ENCODE measurements at places on chromosomes 5 and 9.

- DNase-seq: no peak
Measured at GRCh38 chr9:124291801-124292396, 34.1 kb downstream of the NEK6 start.

DNA sequence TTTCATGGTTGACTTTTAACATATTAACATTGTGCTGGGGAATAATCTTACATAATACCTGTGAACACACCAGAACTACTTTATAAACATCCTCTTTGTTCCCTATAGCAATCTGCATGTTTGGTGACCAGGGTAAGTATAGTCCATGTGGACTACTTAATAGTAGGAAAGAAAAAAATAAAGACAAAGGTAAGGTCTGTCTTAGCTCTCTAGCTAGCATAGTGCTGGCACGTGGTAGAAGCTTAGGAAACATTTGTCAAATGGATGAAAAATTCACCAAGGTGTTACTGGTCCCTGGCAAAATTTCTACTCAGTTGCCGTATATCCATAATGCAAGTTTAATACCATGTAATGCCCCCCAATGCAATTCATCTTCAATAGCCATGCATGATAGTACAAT is 78.6 kb upstream of the ABCA1 start:
- DNase-seq: no peak

DNA sequence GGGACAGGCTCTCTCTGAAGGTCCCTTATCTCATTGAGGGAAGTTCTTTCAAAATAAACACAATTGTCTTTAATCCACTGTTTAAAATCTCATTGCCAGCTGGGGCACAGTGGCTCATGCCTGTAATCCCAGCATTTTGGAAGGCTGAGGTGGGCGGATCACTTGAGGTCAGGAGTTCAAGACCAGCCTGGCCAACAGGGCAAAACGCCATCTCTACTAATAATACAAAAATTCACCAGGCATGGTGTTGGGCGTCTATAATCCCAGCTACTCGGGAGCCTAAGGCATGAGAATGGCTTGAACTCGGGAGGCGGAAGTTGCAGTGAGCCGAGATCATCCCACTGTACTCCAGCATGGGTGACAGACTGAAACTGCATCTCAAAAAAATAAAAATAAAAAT is 8.3 kb upstream of the NDFIP1 start:
- DNase-seq: no peak

DNA sequence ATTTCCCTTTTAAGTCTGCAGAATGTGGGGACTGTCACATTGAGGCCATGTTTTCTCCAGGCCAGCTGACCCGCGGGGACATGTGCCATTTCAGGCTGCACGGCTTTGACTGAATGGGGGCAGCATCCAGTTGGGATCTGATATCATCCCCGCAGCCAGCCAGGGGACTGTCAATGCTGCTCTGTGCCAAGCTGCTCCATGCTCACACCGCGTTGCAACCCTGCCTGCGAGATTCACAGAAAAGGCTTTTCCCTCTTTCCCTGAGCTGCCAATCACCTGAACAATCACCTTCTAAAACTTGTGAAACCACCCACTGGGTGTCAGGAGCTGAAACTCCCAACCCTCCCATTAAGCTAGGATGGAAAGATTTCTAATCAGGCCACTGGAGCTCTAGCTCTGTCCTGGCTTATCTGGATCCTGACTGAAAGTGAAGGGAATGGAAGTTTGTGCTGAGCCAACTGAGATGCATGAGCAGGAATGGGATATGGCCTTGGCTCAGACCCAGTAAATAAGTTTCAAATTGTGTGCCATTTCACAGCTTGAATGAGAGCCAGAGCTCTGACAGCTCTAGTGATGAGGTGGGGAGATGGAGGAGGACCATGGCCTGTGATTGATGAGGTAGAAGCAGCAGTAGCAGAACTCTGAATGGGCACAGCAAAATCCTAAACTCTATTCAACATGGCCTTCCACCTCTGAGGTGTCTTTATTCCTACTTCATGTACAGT is 34.5 kb upstream of the ZNF366 start:
- no peak for DNase-seq

DNA sequence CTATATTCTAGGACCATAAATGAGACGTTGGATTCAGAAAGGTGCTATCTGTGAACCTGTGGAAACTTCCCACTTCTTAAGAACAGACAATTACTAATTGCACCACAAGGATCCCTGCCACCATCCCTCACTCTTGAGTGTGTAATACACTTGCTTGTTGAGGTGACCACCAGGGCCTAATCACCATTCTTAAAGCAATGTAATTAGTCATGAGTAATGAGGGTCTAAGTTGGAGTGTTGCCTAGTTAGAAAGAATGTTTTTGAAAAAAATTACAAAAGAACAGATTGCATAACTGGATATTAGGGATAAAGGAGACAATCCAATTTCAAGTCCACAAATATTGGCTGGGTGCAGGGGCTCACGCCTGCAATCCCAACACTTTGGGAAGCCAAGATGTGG is 56.9 kb upstream of the TRIO start:
- DNase-seq: no peak

DNA sequence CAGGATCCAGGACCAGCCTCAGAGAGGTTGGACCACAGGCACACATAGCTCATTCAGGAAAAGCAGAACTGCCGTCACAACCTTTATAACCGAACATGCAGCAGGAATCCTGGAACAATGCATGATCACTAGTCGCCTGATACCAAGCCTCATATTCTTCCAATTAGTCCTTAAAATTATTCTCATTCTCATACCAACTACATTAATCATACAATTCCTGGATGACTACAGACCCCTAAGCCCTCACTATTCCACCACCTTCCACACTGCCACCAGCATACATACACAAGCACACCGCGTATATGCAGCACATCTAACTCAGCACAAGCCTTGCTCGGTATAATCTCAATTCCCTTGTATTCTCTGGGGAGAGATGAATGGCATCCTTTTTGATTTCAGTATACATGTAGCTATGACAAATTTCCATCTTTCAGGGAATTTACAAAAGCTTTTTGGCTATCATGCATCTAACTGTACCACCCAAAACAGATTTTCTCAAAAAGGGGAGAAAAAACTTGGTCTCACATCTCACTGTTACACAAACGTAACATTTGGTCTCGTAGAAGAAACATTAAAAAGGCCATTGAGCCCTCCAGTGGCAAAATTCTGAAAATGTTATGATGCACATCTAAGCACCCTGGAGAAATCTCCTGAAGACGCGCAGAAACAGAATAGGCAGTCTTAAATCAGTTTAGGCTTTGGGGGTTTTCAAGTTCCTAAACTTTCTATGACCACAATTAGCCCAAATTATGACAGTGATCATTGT is 46.2 kb downstream of the MCTP1 start:
- peak; percentile 38 for DNase-seq

GRCh38 chr5:11482011-11482410 is 422.2 kb downstream of the CTNND2 start:
- no peak for DNase-seq

DNA sequence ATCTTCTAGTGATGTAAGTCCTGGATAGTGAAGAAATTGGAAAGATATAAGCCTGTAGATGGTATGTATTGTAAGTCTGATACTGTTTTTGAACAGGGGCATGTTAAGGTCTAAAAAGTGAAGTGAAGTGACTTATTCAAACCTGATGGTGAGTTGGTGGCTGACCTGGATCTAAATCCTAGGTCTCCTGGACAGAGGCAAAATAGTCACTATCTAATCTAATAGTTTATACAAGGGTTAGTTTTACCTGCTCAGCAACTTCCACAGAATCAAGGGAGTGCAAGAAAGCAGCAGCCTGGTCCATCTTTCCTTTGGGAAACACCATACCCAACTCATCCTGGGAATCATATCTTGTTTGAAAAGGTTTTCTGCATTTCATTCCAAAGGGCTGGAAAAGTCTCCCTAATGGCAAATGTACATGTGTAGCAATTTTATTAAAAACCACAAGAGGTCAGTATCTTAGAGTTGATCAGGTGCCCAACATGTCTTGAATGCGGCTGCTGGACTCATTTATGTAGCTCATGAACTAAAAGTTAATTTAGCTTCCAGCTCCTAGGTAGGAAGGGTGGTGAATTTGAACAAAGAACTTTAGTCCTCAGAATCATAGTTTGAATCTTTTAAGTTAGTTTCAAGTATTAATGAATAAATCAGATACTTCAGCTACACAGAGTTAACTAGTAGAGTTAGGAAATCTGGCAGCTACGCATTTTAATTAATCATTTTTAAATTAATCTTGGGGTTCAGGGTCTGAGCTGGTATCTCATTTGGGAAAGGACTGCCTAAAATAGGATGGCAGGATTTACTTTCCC is 26.0 kb downstream of the SKP2 start:
- DNase-seq: peak; percentile 24

DNA sequence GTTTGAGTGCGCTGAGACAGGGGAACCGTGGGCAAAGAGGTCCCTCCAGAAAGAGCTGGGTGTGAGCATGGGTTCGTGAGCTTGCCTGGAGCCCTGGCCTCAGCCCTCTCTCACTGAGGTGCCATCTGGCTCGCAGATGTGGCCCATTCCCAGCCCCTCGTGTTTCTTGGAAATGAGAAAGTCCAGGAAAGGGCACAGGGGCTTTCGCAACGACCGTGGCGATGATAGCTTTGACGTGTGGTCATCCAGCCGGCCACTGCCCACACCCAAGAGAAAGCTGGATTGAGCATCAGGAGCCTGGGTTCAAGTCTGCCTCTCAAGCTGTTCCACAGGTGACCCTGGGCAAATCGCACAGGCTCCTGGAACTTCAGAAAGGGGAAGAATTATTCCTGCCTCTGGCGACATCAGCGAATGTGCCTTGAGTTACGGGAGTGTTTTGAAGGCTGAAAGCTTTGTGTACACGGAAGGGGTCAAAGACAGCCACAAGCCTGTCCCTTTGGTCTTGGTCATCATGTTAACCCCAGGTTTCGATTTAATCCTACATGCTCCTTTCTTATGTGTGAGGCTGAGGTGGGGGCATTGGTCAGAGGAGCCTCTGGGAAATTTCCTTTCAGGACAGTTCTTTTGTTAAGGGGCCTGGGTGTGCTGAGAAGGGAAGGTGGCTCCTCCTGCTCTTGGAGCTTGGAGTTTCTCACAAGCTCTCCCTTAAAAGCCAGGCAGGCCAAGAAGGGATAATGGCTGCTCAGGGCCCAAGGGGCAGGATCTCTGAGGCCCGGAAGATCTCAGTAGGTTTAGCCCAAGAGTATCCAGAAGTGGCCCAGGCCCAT is 41.7 kb upstream of the IL17B start:
- DNase-seq: no peak

DNA sequence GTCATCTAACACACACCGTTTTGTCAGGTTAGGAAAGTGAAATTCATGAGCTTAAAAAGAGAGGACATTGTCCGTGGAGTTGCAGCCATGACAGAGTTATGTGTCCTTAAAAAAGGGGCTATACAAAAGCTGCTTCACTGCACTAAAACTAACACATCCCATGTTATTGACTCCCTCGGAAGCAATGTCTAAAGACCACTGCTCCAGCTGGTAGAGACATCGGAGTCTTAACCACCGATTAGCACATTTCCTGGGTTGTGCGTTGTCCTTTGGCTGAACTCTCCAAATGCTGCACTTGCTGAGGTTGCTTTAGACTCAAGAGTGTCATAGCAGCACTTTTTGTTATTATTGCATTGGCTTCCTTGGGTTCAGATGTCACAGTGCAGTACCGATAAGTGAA is 128.3 kb upstream of the C9orf72 start:
- peak; percentile 90 for DNase-seq

- DNase-seq: no peak
Measured at GRCh38 chr5:135386096-135386495, 12.9 kb downstream of the MACROH2A1 start.

GRCh38 chr5:169064093-169064492 is 236.8 kb downstream of the SLIT3 start:
- DNase-seq: peak; percentile 13

DNA sequence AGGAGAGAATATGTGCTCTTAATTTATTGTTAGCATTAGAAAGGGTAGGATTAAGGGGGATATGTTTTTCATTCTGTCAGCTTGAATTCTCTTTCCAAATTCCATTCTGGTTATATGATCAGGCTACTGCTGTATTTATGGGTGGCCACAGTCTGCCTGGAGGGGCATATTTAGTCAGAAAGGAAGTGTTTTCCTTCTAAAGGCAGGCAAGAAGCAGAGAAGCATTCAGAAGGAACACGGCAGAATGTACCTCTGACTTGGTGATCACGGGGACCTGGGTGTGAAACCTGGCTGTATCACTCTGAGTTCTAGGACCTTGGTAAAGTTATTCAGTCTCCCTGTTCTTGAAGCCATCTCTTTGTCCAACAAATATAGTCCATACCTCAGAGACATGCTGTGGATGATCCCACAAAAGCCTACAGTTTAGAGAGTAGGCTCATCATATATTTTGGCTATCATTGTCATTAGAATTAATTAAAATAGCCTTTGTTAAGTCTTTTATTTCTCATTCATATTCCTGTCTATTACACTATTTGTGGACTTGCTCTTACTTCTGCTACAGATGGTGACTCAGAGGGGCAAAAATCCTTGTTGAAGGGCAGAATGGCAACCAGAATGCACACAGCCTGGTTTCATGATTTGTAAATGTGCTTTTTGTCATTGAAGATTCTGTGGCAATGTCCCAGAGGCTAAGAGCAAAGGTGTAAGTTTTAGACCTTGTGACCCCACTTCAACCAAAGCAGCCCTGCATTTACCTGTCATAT is 2.7 kb downstream of the TNC start:
- no peak for DNase-seq

DNA sequence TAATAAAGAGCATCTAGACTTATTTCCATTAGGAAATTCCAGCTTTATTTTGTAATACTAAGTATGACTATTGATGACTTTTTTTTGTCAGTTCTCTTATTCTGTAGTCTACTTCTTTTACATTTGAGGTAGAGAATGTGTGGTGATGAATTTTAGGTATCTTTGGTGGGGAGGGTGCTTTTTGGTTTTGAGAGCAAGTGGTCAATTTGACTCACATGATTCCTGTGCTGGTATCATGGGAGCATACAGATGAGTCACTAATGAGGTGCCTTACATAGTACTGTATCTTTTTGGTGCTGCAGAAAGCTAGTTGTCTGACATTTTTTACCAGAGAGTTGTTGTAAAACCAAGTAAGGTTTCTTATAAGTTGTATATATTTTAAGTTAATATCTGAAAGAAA is 35.3 kb downstream of the ERBIN start:
- DNase-seq: peak; percentile 38

DNA sequence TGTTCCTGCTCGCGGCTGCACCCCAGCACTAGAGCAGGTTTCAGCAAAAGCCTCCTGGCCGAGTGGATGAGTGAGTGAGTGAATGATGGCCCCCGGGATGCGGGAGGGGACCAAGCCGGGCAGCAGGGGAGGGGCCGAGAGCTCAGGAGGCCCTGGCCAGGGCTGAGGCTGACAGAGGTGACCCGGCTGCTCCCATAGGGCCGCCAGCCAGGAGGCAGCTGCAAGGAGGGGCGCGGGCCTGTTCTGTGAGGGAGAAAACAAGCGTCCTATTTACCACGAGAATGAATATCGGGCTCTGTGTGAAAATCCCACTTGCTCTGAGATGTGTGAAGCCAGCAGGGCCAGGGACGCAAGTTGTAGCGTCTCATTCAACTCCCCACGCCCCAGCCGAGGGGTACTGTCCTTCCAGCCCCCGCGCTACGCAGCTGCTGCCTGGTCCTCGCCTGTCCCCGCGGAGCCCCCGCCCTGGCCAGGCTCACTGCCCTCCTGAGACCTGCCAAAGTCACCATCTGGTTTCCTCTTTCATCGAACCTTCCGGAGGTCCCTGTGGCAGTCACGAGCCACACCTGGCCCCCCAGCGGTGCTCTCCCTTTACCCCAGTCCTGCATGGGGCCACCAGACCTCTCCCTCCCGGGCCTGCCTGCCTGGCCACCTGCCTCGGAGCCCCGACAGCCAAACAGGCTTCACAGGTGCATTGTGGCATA is 38.8 kb downstream of the RASGEF1C start:
- no peak for DNase-seq

GRCh38 chr5:31935496-31936369 is 238.4 kb downstream of the GOLPH3 start:
- no peak for DNase-seq
